ENCODE measurements at places on chromosomes 7 and 10. TPM values are rescaled to one million over a fixed set of nuclear protein-coding genes. Genes with fewer than 3 reads are reported as not detected.

The PTPRE gene
- 36.2 TPM for total RNA-seq

The UCMA gene
- total RNA-seq: not detected

The PRPS1L1 gene
- total RNA-seq: not detected

The GPR158 gene
- 0.16 TPM for total RNA-seq

The ZNF503 gene
- 5.3 TPM for total RNA-seq

The PNLIPRP3 gene
- 3.7 TPM for total RNA-seq

The KLF14 gene
- total RNA-seq: 0.66 TPM

The SLC13A1 gene
- total RNA-seq: not detected

The GPR26 gene
- total RNA-seq: not detected
